ENCODE measurements at places on chromosomes 7 and 10.

- no peak for DNase-seq
These were observed 371.8 kb upstream of the KCND2 start for GRCh38 chr7:119900996-119901672.

DNA sequence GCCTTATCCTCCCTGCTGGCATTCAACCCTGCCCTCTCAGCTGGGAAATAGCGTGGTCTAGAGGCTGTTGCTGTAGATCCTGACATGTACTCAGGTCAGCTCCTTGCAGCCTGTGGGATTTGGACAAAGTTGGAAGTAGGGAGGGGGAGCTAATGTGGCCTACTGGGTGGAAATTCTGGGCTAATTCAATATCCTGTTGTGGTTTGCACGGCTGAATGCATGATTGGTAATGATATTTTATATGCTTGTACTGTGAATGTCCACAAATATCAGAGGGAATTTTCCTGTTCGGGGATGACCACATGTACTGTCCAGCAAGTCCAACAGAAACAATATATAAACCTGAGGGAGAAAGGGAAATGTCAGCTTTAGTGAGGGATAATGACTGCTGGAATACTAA lies 22.1 kb upstream of the NPVF start:
- DNase-seq, result no peak

DNA sequence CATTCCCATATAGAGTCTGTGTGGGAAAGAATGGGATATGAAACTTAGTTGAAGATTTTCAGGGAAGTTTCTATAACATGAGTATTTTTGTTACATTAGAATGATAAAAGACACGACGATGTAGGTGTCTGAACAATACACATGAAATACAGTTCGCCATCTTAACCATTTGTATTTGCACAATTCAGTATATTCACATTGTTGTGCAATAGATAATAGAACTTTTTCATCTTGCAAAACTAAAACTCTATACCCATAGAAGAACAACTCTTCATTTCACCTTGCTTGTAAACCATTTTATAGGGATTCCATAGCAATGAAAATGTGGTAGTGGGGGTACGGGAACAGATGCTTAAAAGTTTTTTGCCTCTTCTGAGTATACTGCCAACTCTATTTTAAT lies 32.8 kb downstream of the SLC39A12 start:
- no peak for DNase-seq

GRCh38 chr10:64115908-64116643 lies 594.9 kb downstream of the REEP3 start:
- DNase-seq, result no peak

- DNase-seq, result no peak
These were observed 209.1 kb upstream of the VWC2 start for GRCh38 chr7:49564379-49564714.

- no peak for DNase-seq
These were observed 220.8 kb upstream of the RNF32 start for GRCh38 chr7:156419782-156420181.

DNA sequence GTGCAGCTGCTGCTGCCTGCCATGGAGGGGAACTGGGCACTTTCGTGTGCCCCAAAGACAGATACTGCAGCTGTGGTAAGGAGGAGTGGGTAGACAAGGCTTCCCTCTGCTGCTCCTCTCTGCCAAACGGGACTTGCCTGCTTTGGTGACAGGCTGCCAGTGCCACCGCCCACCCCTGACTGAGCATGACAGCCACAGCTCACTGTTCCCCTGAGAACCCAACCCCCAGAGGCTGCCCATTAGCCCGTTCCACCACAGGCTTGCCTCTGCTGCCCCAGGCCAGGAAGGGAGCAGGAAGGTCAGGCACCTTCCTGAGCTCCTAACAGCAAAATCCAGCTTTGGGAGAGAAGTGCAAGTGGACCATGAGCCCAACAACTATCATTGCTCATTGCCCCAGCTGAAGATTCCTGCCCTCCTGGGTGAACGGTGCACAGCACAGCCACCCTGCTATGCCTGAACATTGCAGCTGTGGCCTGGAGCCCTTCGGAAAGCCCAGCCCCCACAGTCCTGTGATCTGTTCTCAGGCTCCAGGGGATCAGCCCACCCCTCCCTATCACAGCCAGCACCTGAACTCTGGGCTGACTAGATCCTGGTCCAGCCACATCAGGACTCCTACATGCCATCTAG lies 58.7 kb upstream of the ANTXRL start:
- no peak for DNase-seq

DNA sequence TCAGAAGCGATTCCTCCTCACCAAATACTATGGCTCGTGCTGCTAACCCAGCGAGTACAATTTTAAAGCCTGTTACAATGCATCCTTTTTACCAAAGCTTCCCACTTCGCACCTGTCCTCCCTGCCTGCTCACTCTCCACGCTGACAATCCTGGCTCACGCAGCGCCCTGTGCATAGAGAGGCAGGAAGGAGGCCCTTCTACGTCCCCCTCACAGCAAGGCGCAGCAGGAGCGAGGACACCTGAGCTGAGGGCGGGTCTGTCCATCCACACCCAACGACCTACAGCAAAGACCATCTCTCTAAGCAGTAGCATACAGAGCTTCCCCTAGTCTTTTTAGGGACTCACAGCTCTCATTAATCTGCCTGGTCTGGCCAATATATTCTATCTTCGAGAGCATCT lies 46.0 kb downstream of the MKI67 start:
- DNase-seq, result no peak

DNA sequence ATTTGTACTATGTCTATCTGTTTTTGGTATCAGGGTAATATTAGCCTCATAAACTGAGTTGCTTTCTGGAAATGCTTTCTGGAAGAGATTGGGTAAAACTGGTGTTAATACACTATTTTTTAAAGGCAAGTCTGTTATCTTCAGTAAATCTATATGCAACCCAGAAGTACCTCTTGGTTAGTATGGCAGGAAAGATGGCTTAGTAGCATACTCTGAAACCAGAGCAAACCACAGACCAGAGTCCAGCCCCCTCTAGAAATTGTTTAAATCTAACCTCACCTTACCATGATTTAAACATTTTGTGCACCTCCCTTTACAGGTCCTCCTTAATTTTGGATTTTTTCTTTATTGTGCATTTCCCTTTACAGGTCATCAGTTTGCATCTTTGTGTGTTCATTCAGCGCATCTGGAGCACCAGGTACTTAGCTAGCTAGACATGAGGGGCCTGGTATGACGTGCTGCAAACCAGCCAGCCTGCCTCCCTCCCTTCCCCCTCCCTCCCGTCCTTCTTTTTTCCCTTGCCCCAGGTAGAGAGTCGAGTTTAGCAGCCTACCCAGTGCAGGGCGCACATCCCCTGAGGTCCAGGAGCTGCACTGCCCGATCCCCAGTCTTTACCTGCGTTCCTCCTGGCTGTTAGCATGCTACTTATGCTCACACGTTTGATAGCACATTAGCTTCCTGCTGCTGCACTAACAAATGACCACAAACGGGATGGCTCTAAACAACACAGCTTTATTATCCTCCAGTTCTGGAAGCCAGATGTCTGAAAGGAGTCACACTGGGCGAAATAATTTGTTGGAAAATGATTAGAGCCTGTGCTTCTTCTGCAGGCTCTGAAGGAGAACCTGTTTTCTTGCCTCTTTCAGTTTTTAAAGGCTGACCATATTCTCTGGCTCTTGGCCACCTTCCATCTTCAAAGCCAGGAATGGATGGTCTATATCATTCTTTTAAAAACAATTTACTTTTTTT lies 299.9 kb upstream of the HABP2 start:
- no peak for DNase-seq

GRCh38 chr10:120423431-120424197 lies 33.4 kb upstream of the PLPP4 start:
- no peak for DNase-seq

- no peak for DNase-seq
These were observed 36.1 kb downstream of the CRHR2 start for GRCh38 chr7:30646154-30646553.

GRCh38 chr10:112295853-112296830 lies 12.9 kb downstream of the TECTB start:
- DNase-seq, result no peak

DNA sequence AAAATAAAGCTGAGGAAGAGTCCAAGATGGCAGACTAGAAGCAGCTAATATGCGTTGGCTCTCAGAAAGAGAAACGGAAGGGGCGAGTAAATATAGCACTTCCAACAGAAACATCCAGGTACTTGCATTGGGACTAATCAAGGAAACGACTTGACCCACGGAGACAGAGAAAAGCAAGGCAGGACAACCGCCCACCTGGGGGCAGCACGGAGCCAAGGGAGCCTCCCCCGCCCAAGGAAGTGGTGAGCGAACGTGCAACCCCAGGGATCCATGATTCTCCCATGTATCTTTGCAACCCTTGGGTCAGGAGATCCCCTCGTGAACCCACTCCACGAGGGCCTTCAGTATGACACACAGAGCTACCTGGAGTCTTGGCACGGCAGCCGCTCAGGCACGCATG lies 45.4 kb upstream of the GRM3 start:
- DNase-seq, result no peak

DNA sequence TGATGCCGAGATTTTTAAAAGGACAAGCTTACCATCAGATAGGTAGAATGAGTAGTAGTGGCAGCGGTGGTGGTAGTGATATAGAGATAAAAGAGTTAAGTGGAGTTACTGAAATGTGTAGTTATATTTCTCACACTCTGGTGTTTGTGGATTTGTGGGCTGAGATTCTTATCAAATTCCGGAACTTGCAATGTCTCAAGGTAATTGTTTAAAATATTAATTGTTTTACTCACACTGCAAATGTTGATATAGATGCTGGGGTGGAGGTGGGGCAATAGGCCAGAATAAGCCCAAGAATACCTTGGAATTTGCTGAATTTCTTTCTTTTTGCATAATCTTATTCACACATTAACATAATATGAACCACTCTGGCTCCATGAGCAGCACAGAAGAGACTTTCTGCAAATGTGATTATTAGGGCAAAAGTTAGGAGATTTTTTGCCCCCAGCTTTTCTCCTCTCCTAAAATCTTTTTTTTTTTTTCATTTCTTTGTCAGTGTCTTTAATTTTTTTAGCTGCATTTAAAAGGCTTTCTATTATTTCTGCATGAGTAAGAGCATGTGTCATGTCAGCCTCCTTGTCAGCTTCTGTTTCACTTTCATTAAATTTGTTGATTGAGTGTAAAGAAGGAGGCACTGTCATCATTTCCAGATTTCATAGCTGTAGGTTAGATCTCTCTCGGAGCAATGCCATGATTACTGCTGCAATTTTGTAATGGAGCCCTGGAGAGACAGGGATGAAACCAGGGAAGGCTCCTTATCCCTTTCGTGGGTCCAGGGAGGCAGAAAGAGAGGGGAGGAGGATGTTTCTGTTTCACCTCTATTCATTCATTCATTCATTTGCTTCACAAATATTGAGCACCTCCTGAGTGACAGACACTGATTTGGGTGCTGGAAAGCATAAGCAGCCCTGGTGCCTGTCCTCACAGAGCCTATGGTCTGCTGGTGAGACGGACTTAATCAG lies 13.1 kb upstream of the SGMS1 start:
- no peak for DNase-seq

DNA sequence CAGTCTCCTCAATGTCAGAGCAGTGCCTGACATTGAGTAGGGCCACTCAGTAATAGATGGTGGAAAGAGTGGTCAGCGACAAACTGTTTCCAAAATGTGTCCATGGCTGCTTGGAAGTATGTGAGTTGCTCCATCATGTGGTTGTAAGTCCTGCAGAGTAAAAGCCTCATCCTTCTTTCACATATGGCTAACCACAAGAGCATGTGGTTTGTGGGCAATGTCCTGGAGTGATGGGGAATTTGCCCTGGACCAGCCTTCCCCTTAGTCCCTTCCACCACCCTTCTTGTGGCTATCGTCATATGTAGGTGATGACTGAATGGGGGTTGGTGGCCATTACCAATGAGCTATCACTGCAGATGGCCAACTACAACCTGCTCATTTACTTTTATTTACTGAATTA lies 33.0 kb upstream of the PLXNA4 start:
- DNase-seq, result no peak

- DNase-seq, result no peak
These were observed 19.5 kb downstream of the HYAL4 start for GRCh38 chr7:123864436-123864835.

GRCh38 chr10:126838316-126838715 lies 66.9 kb upstream of the DOCK1 start:
- no peak for DNase-seq

DNA sequence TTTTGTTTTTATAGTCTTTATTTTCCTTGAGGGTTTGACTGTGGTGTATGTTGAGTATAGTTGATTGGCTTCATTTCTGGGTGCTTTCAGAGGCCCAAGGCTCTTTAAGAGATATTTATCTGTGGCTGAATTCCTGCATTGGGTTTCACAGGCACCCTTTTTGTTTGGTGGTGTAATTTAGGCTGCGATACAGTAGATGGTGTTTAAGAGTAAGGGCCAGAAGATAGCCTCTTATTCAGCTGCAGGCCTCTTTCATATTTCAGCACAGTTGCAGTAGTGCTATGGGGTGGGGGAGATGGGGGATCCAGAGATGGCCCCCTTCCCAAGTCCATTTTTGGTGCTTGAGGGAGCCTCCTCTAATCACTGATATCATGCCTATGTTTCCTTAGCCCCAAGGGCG lies 69.7 kb downstream of the MGAM2 start:
- no peak for DNase-seq

GRCh38 chr7:19920705-19921104 lies 147.3 kb upstream of the TMEM196 start:
- DNase-seq, result no peak

DNA sequence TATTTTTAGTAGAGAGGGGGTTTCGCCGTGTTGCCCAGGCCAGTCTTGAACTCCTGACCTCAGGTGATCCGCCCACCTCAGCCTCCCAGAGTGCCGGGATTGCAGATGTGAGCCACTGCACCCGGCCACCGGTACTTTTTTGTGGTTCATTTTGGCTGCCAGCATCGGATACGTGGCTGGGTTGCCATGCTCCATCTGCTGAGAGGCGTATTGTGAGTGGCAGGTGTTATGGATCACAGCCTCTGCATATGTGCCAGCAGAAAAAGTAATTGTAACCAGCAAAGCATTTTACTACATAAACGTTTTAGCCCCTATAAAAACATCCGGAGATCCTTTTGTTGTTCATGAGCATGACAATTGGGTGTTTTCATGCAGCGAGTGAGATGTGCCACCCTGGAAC lies 7.1 kb downstream of the FOXK1 start:
- DNase-seq, result no peak

All from stimulated activated CD8-positive, alpha-beta memory T cell treated with anti-CD3 and anti-CD28 coated beads, Interleukin-2, amount 100 ng/mL, for 1 hour (primary cell).